ENCODE measurements at places on chromosomes 11 and 22. TPM values are rescaled to one million over a fixed set of nuclear protein-coding genes. Genes with fewer than 3 reads are reported as not detected.

Gene MAPK8IP2
- 0.17 TPM for polyA plus RNA-seq

Gene ZNF280B
- polyA plus RNA-seq, result 1.2 TPM

Gene GAB4
- polyA plus RNA-seq, result not detected

Gene POTEH
- polyA plus RNA-seq, result not detected

Gene RNF26
- 38.4 TPM for polyA plus RNA-seq
